NCI-H82 (cell line): ENCODE measurements at places on chromosomes 4 and X.

GRCh38 chr4:109278594-109279031 is 23.8 kb downstream of the COL25A1 start:
- DNase-seq, result peak; percentile 70

DNA sequence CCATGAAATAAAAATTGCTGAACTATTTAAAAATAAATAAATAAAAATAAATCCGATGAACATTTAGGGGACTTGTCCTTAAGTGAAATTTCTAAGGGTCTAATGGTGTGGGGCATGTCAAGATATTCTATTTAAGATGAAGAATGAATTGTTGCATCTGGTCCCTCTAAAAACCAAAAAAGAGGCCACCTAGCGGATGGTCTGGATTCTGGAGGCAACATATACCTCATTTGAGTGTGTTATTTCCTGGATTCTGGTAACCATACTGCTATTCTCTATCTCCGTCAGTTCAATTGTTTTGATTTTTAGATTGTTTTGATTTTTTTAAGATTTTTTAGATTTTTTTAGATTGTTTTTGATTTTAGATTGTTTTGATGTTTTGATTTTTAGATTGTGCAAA is 28.3 kb downstream of the AGTR2 start:
- peak; percentile 20 for DNase-seq

GRCh38 chr4:85779165-85779564 is 304.2 kb downstream of the ARHGAP24 start:
- DNase-seq, result no peak

DNA sequence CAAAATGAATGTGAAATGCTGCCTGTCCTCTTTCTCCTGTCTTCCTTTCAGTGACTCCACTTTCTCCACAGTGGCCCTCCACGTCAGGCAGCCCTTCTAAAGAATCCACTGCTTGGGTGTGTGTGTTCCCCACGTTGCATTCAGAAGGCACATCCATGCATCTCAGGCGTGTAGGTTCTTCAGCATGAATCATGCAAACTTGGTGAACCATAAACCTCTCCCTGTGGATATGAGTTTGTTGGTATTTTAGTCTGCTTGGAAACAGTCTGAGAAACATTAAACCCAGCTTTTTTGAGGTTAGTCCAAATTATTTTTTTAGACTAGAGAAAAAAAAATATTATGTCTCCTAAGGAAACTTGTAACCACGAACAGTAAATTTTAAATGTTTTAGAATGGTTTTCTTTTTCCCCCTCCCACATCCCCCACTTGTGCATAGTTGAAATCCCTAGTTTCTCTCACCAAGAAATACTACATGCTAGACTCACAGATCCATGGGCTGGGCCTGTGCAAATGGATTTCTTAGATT is 251.6 kb downstream of the CBR4 start:
- DNase-seq, result no peak

GRCh38 chr4:159705334-159705733 is 602.5 kb downstream of the RAPGEF2 start:
- DNase-seq, result peak; percentile 70

- DNase-seq, result no peak
These were observed 15.9 kb upstream of the XKRX start for GRCh38 chrX:100944601-100945000.

DNA sequence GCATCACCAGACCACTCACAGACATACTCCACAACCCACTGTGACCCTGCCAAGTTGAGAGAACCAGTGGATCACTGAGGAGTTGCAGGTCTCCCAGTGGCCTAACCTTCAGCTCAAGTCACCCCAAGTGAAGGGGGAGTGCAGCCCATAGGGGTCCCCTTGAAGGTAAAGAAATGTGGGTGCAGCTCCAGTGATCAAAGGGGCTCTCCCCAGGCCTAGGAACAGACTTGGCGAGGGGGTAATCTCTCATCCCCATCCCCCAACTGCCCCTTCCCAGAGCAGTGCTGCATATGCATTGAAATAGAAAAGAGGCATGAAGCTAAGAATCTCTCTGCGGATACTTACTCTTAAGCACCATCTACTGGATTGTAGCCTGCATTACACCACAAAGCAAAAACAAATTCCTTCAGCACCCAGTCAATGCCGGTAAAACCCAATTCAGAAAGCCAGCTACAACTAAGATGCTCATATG is 27.0 kb downstream of the MAGEE1 start:
- peak; percentile 54 for DNase-seq
